NCI-H774 (cell line): ENCODE measurements at places on chromosomes 3 and 15.

DNA sequence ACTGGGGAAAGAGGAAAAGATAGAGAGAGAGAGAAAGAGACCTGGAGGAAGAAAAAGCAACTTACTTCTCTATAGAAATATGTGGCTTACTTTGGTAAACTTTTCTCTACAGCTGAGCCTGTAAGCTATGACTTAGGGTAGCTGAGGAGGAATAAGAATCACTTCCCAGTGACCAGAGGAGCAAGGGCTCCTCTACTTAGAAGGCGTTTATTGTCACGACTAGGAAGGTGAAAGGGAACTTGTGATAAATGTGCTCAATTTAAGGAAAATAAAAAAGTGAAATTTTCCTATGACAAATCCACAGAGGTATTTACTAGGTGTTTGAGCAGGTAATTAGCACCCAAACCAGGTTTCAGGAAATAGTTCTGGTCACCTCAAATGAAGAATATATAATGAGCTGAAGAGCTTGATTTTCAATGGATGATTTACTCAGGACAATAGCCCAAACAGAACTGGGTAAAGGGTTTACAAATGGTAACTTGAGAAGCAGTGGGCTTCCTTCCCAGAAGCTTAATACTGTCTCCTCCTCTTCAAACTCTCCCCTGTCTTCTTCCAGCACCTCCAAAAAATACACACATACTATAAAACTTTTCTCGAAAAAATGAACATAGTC, 46.1 kb downstream of the SOX2 start:
- DNase-seq, result peak; percentile 49

DNA sequence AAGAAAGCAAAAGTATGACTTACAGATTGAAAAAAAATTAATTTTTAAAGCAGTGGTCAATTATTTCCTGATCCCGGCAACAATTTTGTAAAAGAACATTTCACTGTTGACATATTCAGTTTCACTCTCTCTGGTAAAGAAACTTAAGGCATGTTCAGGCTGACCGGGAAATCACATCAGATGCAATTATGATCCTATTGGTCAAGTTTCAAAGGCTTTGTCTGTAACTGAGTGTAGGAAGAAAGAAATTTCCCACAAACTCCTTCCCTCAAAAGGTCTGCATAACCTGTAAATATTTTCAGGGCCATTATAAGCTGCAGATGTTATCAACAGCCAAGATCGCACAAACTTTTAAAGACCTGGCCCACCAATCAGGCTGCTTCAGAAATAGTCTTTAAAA, 205.4 kb upstream of the IGF1R start:
- no peak for DNase-seq

GRCh38 chr15:67967871-67968431, 86.2 kb upstream of the PIAS1 start:
- peak; percentile 84 for DNase-seq

DNA sequence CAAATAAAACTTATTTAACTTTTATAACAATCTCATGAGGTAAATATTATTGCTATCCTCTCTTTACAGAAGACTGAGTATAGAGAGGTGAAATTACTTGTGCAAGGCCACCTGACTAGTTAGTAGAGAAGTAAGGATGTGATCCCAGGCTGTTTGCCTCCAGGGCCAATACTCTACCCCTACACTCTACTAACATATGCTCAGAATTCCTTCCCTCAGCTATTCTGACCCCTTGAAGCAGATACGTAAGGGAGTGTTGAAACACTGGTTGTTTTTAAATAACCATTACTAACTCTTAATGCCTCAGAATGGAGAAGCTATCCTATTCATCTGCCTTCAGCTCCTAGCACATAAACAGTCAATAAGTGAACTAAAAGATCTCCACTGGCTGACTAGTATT, 24.1 kb downstream of the CSTA start:
- DNase-seq, result no peak

DNA sequence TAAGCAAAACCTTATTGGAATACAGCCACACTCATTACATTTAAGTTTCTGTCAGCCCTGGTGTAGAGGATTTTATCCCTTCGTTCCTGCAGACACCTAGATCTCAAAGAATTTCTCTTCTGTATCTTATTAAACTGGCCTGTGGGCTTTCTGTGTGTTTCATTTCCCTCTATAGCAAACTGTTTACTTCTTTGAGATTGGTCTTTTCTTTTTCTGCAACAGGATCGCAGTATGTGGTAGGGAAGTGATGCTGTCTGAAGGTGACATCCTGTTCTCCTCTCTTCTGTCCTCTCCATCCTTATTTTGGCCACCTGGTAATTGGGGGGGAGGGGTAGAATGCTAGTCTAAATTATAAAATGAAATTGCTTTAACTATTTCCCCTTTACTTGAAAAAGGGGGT, 25.5 kb downstream of the ATP1B3 start:
- DNase-seq, result no peak

GRCh38 chr3:99875929-99876841, 58.5 kb downstream of the CMSS1 start:
- DNase-seq, result no peak

GRCh38 chr3:31937225-31937624, 43.8 kb downstream of the OSBPL10 start:
- DNase-seq, result no peak

GRCh38 chr3:55984626-55985025, 483.6 kb downstream of the ERC2 start:
- DNase-seq, result no peak

- DNase-seq, result no peak
Measured at GRCh38 chr15:52663536-52664294, 15.5 kb downstream of the ATOSA start.

DNA sequence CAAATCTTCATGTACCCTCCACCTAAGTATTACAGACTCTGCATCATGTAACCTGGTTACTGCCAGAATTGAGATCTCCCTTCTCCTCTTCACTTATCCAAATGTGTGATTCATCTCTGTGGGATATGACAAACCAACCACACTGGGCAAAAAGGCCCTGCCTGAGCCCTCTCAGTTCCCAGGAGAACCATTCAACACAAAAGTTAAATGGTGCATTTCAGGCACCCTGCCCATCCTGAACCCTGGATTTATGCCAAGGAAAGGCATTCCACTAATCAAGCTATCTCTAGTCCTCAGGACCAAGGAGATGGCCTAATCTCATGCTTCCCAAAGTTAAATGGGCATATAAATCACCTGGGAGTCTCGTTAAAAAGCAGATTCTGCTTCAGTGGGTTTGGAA, 108.5 kb downstream of the TNIK start:
- no peak for DNase-seq

- DNase-seq, result no peak
Measured at GRCh38 chr3:155737844-155738460, 6.9 kb downstream of the PLCH1 start.

- DNase-seq, result peak; percentile 10
Measured at GRCh38 chr3:194852831-194853508, 167.3 kb downstream of the FAM43A start.

- DNase-seq, result no peak
Measured at GRCh38 chr3:32901005-32901932, 50.2 kb upstream of the CCR4 start.

GRCh38 chr3:163605915-163606314, 1472.4 kb downstream of the SI start:
- DNase-seq, result no peak

- DNase-seq, result no peak
Measured at GRCh38 chr15:77499087-77499760, 78.5 kb downstream of the HMG20A start.

GRCh38 chr15:71149646-71150557, 34.6 kb downstream of the THSD4 start:
- no peak for DNase-seq

DNA sequence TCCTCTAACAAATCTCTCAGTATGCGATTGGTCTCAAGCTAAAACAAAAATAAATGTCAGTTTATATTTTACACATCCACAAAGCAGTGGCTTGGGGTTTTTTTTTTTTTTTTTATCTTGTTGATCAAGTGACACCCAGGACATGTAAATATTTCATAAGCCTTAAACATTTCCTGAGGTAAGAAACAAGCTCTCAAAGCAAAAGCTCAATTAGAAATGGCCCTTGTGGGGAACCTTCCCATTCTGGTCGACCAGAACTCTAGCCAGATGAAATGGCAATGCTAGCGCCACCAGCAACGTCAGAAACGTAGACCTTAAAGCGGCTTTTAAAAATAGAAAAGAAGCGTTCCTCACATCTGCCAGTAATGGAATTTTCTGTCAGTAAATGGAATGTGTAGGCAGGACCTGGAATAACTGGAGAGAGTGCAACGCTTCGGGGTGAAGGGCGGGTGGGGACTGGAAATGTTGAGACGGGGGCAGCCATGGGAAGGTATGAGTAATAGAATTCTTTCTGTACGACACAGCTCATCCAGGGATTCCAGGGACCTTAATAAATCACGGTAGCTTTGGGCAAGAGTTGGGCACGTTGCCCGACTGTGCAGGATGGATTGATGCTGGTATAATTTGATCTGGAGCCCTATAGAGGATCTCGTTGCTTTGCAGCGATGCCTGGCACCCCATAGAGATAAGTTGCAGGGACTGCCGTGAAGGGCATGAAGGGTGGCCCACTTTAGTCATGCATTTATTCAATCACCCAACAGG, 44.4 kb downstream of the BTD start:
- DNase-seq, result no peak

GRCh38 chr15:100191161-100191560, 150.6 kb downstream of the ADAMTS17 start:
- no peak for DNase-seq

GRCh38 chr3:107524841-107525643, 2.3 kb downstream of the BBX start:
- DNase-seq, result no peak

- DNase-seq, result no peak
Measured at GRCh38 chr3:106827515-106828213, 549.6 kb upstream of the CCDC54 start.

- DNase-seq, result peak; percentile 35
Measured at GRCh38 chr15:29674661-29675533, 147.4 kb downstream of the TJP1 start.

GRCh38 chr3:195809796-195810454, 1.8 kb downstream of the MUC4 start:
- no peak for DNase-seq

DNA sequence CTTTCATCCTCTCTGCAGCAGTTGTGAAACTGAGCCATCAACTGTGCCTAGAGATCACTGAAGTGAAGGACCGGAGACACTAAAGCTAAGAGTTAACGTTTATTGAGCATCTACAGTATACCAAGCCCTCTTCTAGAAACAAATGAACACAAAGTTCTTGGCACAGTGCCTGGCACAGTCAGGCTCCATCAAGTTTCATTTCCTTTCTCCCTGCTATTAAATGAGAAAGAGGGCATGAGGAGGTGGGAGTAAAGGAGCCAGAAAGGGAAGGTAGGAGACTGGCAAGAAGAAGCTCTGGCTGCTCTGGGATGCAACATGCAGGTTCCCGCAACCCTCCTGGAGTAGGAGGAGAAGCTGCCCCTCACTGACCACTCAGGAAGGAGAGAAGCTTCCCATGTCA, 30.6 kb downstream of the CYP19A1 start:
- no peak for DNase-seq

DNA sequence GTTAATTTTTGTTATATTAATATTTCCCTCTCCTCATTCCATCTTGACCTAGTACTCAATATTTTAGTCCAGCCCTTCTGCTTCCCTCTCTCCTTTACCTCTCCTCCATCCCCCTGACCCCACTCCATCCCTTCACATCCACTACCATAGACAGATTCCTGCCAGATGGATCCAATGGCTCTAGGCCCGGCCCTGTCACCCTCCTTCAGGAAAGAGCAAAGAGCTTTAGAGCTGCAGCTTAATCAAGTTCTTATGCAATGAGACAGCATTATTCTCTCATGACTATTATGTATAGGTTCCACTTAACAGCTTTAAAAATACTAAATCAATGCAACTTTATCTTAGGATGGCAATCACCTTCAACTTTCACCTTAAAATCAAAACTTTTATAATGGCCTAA, 200.7 kb upstream of the TTC14 start:
- no peak for DNase-seq

DNA sequence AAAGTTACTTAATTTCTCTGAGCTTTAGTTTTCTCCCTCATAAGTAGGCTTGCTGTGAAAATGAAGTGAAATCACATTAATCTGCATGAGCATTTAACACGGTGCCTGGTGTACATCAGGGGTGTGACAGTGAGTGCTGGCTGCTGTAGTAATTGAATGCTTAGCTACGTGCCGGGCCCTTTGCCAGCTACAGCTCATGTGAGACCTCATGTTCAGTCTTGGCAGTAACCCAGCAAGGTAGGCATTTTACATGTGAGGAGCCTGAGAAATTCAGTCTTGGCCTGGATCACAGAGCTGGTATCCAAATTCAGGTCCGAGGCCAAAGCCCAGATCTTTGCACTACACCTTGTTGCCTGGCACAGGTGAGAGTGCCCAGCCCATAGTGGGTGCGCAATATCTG, 9.1 kb downstream of the GHRL start:
- peak; percentile 27 for DNase-seq

GRCh38 chr15:86852741-86853140, 773.1 kb downstream of the AGBL1 start:
- DNase-seq, result no peak

DNA sequence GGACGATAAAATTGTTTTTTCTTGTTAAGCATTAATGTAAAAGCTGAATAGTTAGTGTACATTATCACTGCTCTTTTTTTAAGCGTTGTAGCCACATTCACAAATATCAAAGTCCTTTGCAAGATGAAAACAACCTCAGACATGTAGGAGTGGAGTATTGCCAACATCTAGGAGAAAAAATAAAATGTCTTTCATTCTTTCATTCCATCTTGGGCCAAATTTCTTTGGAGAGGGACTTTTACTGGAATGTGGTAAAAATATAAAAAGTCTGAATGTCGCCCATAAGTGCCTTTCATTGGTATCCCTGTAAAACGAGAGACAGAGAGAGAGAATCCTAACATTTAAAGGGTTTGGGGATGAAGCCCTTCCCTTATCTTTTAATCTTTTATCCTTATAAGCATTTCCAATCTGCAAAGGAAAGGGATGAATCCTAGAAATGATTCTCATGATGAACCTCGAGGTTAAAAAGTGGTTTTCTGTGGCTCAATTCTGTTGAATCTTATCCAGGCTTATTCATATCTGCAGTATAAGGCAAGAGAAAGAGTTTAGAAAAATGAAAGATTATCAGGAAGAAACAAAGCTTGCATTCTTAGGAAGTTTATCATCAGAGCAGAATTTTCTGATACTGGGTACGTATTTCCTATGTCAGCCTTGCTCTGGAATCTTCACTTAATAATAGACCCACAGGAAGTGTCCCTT, 1031.7 kb downstream of the MCTP2 start:
- DNase-seq, result no peak

DNA sequence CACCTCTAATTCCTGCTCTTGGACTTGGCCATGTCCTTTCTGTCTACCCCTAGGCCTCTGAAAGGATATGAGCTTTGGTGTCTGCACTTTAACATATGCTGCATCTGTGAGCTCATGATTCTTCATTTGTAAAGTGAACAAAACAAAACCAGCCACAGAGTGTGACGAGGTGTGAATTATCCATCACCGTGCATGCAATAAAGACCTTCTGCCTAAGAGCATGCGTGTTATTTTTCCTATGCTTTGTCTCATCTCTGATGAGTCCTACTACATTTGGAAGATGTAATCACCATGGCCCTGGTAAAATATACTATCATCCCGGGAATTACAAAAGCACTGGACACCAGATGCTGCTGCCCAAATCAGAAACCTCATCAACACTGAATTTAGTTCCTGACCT, 103.5 kb upstream of the KCNAB1 start:
- DNase-seq, result no peak

GRCh38 chr3:124115956-124116355, 124.0 kb upstream of the ROPN1 start:
- no peak for DNase-seq
